ENCODE measurements at places on chromosomes 16 and 17.

DNA sequence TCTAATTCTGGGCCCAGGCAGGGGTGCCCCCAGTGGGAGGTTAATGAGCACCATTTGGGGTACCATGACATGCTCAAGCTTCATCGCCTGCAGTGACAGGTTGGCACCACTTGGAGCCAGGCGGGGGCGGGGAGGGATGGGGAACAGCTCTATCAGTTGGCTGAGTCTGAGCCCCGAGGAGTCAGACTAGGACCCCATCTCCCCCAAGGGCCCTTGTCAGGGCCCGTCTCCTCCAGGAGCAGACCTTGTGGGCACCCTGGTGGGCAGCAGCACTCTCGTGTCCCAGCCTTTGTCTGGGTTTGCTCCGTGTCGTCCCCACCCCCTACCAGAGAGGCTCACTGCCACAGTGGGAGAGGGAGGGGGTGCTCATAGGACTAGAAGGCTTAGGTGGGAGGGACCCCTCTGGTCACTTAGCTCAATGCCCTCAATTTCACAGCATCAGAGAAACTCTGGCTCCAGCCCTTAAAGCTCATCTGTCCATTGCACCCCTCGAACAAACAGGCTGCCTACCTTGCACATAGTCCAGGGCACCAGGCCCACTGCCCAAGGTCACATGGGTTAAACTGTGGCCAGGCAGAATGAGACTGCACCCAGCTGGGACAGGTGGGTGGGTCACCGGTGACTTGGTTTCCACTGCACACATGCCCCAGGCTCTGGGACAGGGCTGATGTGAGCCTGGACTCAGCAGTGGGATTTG is 4.1 kb downstream of the PPP1R9B start:
- DNase-seq = peak; percentile 50

DNA sequence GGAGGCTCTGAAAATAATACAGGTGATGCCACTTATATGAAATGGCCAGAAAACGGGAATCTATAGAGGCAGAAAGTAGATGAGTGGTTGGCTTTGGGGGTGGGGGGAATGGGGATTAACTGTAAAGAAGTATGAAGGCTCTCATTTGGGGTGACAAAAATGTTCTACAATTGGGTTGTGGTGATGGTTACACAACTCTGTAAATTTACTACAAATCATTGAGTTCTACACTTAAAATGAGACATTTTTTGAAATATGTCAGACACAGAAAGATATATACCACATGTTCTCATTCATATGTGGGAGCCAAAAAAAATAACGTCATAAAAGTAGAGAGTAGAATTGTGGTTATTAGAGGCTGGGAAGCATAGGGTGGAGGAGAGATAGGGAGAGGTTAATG is 25.7 kb downstream of the ARHGAP17 start:
- DNase-seq = no peak

GRCh38 chr17:77487211-77487629 is 346.5 kb downstream of the SEC14L1 start:
- no peak for DNase-seq

GRCh38 chr16:87809150-87809902 is 43.5 kb upstream of the KLHDC4 start:
- DNase-seq = no peak

GRCh38 chr16:58494981-58495520 is 4.9 kb upstream of the NDRG4 start:
- peak; percentile 76 for DNase-seq

GRCh38 chr17:82236142-82236971 is 7.5 kb downstream of the SLC16A3 start:
- DNase-seq = peak; percentile 84

- peak; percentile 43 for DNase-seq
These were observed 89.2 kb upstream of the CDC42EP4 start for GRCh38 chr17:73400915-73401545.

DNA sequence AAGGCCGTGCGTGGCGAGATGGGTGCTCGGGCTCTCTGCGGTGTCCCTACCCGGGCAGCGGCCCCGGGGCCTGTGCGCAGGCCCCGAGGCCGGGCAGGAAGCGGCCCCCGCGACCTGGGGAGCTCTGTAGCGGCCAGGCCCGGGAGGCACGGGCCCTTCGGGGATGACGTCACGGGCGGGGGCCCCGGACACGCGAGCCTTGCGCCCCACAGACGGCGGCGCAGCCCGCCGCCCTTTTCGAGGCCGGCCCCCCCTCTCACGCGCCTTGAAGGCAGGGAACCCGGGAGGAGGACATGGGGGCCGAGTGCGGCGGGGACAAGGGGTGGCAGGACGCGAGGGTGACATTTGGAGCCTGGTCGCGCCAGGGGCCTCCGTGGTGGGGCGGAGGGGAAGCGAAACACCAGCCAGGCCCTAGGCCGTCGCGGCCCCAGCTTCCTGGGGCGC is 1.1 kb downstream of the RAI1 start:
- no peak for DNase-seq

All from Right ventricle myocardium inferior (tissue), 1 donor.